ENCODE measurements at places on chromosomes 5 and 9.

GRCh38 chr9:131960311-131960710, 119.4 kb downstream of the MED27 start:
- DNase-seq = no peak

DNA sequence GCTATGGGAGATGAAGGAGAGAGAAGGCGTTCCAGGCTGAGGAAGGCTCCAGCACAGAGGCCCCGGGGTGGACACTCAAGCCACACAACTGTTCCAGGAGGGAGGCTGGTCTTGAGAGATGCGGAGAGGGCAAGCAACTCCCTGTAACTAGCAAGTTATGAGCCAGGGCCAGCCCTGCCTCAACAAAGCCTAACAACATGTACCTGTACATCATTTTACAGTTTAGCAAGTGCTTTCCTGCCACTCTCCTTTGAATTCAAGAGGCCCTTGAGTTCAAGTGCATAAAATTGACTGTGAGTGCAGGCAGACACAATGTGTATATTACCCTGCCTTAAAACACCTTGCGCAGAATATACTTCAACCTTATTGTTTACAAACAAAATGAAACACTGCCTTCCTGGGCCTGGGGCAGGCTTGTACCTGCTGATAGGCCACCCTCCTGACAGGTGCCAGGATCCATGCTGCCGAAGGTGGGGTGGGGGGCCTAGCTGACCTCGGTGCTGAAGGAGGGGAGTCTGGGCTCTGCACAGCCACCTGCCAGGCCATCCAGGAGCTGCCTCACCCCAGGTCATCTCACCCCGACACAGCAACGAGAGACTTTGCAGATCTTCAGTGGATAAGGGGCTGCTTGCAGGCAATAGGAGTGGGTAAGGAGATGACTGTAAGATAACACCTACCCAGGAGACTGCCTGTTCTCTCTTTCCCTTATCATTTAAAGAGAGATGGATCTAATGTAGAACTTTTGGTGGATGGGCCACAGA, 80.0 kb downstream of the PPARGC1B start:
- DNase-seq = no peak

DNA sequence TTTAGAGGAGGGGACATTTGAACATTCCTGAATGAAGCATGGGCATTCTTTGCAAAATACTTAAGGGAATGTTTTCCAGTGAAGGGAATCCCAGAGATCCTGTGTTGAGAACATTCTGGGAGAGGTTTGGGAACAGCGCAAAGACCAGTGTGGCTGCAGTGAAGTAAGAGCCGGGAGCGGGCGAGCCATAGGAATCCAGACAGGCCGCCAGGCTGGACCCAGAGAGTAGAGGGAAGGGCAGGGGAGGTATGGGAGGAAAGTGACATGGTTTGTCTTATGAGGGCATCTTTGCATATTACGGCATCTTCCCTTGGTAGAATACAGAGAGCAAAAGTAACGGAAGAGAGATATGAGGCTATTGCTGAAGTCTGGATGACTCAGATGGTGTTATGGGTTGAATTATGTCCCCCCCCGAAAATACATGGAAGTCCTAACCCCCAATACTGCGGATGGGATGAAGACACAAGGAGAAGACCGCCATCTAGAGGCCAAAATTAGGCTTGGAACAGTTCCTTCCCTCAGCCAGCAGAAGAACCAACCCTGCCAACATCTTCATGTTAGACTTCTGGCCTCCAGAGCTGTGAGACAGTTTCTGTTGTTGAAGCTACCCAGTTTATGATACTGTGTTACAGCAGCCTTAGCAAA, 268.2 kb downstream of the MAST4 start:
- DNase-seq = no peak

DNA sequence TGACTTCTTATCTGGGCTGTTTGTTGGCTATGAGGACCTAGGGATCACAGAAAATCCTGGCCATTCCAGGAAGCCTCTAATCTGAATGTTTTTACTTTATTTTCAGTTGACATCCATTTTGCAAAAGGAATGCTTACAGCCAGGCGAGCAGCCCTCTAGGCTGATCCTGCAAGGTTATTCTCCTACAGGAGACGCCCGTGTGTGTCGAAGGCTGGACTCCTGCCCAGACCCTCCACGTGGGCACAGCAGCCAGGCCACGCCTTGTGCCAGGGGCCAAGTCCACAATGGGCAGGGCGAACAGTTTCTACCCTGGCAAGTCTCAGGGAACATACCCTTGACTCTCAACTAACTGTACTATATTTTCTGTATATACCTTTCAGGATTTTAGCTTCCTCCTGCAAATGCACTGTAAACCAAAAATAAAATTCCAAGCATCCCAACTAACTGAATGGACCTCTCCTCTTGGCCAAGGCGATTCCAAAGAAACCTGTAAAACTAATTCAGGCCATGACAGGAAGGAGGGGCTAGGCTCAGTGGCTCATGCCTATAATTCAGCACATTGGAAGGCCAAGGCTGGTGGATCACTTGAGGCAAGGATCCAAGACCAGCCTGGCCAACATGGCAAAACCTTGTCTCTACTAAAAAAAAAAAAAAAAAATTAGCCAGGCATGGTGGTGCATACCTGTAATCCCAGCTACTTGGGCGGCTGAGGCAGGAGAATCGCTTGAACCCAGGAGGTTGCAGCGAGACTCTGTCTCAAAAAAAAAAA, 5.7 kb downstream of the CMBL start:
- no peak for DNase-seq

DNA sequence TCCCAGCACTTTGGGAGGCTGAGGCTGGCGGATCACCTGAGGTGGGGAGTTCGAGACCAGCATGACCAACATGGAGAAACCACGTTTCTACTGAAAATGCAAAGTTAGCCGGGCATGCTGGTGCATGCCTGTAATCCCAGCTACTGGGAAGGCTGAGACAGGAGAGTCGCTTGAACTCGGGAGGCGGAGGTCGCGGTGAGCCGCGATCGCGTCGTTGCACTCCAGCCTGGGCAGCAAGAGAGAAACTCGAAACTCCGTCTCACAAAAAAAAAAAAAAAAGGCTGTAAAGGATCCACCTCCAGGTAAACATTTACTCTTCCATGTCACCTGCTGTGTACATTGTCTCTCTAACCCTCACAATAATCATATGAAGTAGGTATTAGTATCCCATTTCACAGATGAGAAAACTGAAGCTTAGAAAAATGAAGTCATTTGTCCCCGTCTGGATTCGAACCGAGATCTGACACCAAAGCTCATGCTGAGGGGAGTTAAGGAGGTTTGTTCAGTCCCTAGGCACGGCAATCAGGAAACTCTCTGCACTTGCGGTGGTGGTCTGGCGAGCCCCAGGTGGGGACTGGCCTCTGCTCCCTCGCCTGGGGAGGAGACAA, 494 bp upstream of the DOCK2 start:
- DNase-seq = no peak

DNA sequence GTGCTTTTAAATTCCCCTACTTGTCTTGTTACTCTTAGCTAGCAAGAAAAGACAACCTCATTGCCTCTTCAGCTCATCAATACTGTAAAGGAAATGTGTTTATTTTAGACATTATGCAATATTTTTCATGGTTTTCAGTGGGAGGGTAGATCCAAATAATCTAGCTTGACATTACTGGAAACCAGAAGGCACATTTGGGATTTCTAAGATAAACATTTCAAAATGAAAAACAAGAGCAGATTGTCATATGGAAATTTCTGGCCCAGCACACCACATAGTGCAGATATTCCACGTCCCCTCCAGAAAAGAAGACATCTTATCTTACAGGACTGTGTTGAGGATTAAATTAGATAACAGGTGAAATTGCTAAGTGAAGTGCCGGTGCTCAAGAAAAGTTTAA, 296.9 kb downstream of the MSX2 start:
- no peak for DNase-seq

DNA sequence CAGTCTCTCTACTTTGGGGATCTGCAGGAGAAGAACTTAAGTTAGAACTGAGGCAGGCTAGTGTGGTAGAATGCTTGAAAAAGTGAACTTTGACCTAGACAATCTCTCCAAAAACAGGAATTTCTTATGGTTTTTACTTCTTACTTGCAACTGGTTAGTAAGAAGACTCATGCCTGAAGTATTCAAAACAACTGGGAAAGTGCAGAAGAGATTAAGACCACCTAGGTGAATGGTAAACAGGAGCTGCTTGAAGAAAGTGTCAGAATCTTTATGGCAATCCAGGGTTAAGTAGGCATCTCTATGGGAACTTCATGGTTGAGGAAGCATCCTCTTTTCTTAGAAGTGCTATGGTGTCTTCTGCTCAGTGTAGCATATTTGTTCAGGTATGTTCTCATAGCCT, 428.6 kb upstream of the TLE4 start:
- DNase-seq = no peak

- DNase-seq = no peak
These were observed 18.8 kb upstream of the KCNIP1 start for GRCh38 chr5:170484847-170485615.

DNA sequence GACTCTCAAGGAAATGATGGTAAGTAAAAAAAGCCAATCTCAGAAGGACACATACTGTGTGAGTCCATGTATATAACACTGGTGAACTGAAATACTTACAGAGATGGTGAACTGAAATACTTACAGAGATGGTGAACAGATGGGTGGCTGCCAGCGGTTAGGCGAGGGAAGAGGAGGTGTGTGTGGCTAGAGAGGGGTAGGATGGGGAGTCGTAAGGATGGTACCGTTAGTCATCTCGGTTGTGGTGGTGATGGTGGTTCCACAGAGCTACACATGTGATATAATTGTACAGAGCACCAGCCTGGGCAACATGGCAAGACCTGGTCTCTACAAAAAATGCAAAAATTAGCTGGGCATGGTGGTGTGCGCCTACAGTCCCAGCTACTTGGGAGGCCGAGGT, 113.6 kb upstream of the RAPGEF1 start:
- DNase-seq = no peak

- DNase-seq = no peak
These were observed 20.7 kb downstream of the PTPN3 start for GRCh38 chr9:109477258-109478050.

GRCh38 chr9:84189904-84190303, 150.7 kb downstream of the SLC28A3 start:
- no peak for DNase-seq

GRCh38 chr9:130128733-130129431, 43.3 kb upstream of the NCS1 start:
- DNase-seq = peak; percentile 43

- no peak for DNase-seq
These were observed 26.9 kb downstream of the TICAM2 start for GRCh38 chr5:115575167-115576070.

- DNase-seq = no peak
These were observed 226.9 kb upstream of the C9orf72 start for GRCh38 chr9:27800159-27800558.

DNA sequence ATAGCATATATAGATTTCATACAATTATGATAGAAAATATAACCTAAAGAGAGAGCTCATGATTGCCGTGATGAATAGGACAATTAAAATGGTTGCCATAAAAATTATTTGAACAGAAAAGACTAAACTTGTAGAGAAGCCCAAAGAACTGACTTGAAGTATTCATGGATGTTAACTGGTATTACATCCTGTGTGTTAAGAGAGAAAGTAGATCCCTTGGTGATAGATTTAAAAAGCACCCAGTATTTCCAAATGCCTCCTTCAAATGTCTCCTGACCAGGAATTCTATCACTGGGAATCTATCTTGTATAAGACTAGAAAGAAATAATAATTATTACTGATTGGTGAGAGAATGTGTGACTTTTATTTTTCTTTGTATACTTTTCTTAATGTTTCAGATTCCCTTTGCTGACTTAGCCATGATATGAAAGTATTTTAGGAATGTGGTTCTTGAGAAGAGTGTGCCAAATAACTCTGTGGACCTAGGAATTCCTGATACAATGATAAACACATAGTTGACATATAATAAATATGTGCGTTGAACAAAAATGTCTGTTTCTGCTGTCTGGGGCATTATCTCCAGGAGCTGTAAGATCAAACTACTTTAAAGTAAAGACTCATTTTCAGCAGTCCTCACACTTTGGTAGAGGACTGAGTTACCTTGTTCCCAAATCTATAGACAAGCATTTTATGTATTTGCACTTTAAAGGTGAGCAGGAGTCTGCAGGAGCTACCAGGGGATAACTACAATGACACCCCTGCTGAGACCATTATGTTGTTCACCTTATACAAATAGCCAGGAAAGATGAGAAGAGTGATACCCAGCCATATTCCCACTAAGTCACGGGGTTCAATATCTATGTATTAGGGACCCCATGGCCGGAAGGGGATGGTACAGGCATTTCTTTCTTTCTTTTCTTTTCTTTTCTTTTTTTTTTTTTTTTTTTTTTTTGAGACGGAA, 211.1 kb upstream of the TLE4 start:
- DNase-seq = no peak

DNA sequence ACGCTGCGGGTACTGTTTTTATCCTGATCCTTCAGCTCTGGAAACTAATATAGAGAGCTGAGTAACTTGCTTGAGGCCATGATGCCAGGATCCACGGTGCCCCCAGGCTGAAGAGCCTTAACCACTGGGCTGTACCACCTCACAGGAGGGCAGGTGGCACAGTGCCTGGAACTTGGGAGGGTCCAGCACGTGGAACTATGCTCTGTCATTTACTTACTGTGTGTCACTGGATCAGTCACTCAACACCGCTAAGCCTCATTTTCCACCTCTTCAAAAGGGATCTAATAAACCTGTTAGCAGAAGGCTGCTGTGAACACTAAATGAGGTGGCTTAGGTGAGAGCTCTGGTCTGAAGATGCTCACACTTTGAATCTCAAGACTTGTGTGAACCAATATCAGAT, 29.6 kb downstream of the KCNIP1 start:
- DNase-seq = no peak
